ENCODE measurements at places on chromosomes 1 and 21.

- no peak for DNase-seq
Measured at GRCh38 chr1:246459221-246459620, 47.9 kb downstream of the SMYD3 start.

- no peak for DNase-seq
Measured at GRCh38 chr1:43256675-43257570, 12.9 kb upstream of the TMEM125 start.

- no peak for DNase-seq
Measured at GRCh38 chr1:54965624-54966340, 14.6 kb upstream of the TMEM61 start.

DNA sequence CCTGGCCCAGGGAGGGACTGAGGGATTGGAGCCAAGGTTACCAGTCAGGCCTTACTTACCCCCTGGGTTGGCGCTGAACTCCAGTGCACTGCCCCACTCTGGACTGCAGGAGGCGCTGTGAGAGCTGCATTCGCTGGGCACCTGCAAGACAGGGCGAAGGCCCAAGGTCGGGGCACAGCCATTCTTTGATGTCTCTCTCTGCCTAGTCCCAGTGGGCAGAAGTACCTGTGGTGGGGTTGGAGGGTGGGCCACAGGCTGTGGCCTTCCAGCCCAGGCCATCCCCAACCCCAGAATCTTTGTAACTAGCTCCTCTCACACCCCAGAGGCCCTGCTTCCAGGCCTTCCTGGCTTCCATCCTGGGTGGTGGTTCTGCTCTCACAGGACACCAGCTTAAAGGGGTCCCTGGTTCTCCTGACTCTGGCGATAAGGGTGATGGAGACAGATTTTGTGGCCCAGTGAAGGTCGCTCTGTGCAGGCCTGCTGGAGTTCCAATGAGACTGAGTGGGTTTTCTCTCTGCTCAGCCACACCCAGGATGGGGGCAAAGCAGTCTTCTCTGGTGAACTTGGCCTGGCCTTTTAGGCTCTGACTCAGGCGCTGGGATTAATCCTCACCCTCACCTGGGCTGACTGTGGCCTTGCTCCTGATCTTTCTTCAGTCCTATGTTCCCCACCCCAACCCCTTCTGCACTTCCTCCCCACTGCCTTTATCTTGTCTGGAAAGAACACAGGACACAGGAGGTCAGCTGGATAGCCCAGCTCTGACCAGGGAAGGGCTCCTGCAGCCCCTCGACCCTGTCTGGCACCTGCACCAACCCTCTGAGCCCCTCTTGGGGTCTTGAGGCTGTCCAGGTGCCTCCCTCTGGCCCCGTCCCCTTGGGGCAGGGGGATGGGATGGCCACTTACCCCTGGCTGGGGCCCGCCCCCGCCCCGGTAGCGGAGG lies 954 bp downstream of the MYOG start:
- no peak for DNase-seq
